ENCODE measurements at places on chromosomes 3 and 15.

DNA sequence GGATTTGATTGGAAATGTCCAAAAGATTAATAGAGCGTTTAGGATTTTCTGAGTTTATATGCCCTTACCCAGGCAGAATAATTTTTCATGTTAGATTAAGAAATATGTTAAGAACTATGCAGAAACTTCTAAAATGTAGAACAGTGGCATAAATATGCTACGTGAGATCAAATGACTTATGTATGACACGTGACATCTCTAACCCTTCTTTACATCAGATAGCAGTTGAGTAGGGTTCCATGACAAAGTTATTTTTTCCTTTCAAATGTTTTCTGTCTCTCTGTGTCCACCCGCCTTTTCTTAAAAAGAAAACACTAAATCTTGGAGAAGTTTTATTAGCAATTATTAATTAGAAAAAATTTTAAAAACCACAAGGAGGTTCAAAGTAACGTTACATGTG, 8.6 kb upstream of the TFG start:
- no peak for DNase-seq

DNA sequence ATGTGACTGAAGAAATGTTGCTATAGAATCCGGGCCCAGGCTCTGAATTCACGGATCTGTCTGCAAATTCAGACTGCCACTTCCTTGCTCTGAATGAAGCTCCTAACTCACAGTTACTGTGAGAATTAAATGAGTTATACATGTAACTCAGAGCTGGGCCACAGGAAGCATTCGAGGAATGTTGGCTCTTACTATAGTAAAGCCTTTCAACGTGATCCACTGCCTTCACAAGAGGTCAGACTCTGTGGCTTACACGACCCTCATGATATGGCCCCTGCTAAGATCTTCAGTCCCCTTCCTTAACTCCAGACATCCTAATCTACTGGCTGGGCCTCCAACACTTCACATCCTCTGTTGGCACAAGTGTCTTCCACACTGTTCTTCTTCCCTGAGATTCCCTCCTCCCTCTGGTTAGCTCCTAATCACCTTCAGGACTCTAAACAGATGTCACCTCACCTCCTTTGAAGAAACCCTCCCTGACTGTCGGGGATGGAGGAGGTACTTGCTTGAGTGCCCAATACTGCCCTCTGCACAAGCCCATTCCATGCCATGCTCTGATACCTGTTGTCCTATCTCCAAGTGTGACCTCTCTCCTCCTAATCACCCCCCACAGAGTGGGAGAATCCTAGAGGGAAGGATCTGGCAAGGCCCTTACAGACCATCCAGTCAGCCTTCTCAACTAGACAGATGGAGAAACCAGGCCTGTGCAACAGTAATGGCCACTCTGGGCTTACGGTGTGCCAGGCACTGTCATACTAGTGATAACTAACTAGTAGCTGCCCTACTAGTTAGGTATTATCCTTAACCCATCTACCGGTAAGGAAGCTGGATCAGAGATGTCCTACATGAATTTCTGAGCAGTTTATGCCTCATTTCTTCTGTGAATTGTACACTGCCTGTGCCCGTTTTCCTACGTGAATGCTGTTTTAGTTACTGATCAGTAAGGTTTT, 1.3 kb downstream of the ACTR8 start:
- DNase-seq: peak; percentile 2

- DNase-seq: no peak
Observed at GRCh38 chr3:15538345-15538744, 16.8 kb upstream of the COLQ start.

- DNase-seq: no peak
Observed at GRCh38 chr3:103437883-103438282, 1003.1 kb downstream of the ZPLD1 start.

DNA sequence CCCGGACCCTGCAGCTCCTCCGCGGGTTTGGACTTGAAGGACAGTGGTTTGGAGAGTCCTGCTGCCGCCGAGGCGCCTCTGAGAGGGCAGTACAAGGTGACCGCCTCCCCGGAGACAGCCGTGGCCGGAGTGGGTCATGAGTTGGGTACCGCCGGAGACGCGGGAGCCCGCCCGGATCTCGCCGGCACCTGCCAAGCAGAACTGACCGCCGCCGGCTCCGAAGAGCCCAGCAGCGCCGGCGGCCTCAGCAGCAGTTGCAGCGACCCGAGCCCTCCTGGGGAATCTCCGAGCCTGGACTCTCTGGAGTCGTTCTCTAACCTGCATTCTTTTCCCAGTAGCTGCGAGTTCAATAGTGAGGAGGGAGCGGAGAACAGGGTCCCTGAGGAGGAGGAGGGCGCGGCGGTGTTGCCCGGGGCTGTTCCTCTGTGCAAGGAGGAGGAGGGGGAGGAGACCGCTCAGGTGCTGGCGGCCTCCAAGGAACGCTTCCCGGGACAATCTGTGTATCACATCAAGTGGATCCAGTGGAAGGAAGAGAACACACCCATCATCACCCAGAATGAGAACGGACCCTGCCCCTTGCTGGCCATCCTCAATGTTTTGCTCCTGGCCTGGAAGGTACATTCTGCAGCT, 634 bp downstream of the MINDY2 start:
- DNase-seq: peak; percentile 47

Measured in M059J (cell line).